CD4-positive, alpha-beta T cell treated with Interleukin-1 beta for 1 hour (primary cell): ENCODE measurements at places on chromosomes 11 and 22.

DNA sequence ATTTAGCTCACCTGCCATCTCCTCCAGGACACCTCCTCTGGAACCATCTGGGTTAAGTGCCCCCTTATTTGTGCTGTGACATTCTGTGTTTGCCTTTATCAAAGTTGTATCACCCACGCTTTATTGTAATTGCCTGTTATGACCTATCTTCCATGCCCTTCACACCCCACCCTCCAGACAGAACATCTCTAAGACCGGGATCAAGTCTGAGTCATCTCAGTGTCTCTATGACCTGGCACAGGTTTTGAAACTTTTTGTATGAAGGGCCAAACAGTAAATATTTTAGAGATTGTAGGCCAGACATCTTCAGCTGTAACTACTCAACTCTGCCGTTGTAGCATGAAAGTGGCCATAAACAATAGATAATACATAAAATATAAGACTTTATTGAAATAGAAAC is 161.8 kb downstream of the SPON1 start:
- DNase-seq, result no peak

GRCh38 chr11:98616098-98616655 is 404.6 kb upstream of the CNTN5 start:
- no peak for DNase-seq

- DNase-seq, result no peak
Observed at GRCh38 chr22:42814215-42814614, 42.9 kb downstream of the ARFGAP3 start.

DNA sequence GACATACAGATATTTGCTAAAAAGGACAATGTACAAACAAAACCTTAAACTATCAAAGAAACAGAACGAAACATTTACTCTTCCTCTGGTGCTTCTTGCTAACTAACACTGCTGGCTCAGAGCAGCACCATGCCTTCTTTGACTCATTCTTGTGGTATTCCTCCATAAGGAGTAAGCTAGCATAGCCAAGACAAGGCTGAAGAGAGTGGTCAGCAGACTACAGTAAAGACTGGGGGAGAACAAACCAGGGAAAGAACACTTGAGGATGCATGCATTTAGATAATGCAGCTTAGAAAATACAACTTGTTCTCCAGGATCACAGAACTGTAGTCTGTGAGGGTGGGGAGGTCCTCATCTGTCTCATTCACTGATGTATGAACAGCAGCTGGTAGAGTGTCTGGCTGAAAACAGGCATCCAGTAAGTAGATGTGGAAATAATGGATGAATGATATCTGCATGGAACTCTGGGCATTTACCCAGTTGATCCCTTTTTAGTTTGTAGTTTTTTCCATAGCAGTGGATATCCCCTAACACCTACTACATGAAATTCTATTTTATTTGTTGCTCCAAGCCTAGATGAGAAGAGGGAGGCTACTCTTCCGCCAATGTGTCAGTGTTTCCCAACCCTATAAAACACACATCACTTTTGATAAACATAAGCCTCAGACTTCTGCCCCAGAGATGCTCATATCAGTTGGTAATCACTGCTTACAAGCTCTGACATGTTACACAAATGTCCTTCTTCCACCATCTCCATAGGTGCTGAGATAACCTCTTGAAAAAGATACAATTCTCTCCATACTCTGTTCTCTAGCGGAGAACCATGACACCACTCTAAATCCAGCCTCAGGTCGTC is 7.3 kb downstream of the SNX19 start:
- DNase-seq, result no peak

DNA sequence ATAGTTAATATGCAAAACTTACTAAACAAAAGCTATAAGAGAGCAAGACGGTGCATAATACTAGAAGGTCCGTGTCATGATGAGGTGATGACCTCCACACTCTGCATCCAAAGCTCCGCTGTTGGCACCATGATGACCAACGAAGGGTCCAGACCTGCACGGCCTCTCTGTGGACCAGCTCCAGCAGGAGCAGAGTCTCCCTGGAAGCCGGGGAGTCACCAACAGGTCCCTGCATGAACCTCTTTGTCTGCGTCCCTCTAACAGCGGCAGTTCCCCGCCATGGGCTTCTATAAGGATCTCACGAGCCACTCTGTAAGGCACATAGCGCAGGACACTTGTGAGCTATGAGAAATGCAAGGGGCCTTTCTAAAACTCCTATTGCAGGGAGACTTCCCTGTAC is 517.3 kb downstream of the BRD1 start:
- DNase-seq, result no peak

- no peak for DNase-seq
Observed at GRCh38 chr22:47036936-47037485, 274.6 kb downstream of the TBC1D22A start.

DNA sequence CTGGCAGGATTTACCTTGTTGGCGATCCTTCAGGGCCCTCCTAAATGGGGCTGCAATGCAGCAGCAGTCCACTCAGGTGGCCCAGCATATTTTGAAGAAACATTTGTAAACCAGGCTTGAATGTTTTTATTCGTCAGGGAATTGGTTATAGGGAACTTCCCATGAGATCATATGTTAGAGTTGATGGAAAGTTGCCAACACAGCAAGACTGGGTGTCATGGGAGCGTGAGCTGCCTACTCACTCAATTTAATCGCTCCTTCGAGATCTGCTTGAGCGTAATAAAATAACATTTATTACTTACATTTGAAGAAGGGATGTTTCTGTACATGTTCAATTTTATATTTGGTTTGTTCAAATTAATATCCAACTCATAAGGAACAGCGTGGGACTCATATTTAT is 19.4 kb downstream of the OR2AT4 start:
- DNase-seq, result no peak

- DNase-seq, result no peak
Observed at GRCh38 chr11:12100841-12101242, 9.5 kb upstream of the MICAL2 start.

GRCh38 chr11:16526947-16527346 is 170.6 kb upstream of the SOX6 start:
- DNase-seq, result no peak

GRCh38 chr11:27740362-27741013 is 40.2 kb upstream of the BDNF start:
- no peak for DNase-seq

GRCh38 chr11:15333407-15333806 is 218.7 kb downstream of the INSC start:
- DNase-seq, result no peak

DNA sequence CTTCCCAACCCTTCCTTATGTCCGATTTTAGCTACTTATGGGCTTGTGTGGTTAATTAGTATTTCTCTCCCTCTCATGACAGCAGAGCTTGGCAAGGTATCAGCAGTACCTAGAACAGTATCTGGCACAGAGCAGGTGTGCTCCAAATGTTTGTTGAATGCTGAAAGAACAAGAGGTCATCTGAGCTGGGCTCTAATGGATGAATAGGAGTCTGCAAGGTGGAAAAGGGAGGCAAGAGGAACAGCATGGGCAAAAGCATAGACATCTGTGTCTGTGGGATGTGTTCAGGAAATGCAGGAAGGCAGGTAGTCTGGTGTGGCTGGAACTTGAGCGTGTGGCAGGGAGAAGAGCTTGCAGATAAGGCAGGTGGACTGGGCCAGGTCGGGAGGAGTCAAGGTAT is 19.0 kb downstream of the PRG3 start:
- DNase-seq, result no peak

- no peak for DNase-seq
Observed at GRCh38 chr11:74490941-74491340, 2.6 kb downstream of the LIPT2 start.

DNA sequence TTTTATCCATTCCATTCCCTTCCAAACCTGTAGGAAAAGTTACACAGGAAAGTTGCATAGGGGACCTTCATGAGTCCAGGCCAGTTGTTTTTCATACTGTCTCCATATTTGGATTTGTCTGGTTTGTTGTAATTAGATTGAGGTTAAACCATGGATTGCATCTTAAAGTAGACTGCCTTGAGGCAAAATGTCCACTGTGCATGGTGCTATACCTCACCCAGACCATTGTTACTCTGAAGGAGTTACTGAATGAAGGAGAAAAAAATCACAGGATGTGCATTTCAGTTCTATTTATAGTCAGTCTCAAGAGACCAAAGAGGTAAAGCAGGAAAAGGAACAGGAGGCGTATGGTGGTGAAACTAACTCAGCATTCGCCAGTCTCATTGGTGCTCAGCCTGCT is 29.6 kb upstream of the L3MBTL2 start:
- DNase-seq, result no peak

DNA sequence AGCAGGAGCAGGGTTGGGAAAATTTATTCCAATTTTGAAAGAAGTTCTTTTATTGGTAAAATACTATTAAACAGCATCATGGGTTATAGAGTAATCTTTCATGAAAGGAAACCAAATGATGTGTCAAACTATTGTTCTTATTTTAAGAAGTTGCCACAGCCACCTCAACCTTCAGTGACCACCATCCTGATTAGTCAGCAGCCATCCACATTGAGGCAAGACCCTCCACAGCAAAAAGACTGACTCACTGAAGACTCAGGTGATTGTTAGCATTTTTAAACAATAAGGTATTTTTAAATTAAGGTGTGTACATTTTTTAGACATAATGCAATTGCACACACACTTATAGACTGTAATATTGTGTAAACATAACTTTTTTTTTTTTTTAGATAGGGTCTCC is 3.7 kb upstream of the HEPHL1 start:
- no peak for DNase-seq

GRCh38 chr22:26122920-26123468 is 46.3 kb upstream of the SEZ6L start:
- no peak for DNase-seq

- no peak for DNase-seq
Observed at GRCh38 chr11:130774703-130775102, 141.6 kb downstream of the SNX19 start.

- no peak for DNase-seq
Observed at GRCh38 chr11:45577752-45578151, 87.7 kb downstream of the CHST1 start.

DNA sequence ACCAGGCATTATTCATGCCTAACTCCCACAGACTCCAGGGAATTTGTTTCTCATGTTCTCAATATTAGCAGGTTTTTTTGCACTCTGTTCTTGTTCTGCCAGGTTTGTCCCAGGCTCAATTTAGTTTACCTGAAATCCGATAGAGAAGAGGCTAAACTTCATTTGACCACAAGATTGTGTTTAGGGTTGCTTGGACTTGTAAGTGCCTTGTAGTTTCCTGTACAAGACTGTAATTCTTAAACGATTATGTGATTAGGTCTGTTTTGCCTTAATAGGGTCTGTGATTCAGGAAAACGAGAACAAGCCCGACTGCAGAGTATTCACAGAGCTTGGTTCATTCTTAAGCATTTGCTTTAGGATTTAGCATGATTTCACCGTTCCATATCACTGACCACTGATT is 1.8 kb downstream of the PRSS23 start:
- no peak for DNase-seq

DNA sequence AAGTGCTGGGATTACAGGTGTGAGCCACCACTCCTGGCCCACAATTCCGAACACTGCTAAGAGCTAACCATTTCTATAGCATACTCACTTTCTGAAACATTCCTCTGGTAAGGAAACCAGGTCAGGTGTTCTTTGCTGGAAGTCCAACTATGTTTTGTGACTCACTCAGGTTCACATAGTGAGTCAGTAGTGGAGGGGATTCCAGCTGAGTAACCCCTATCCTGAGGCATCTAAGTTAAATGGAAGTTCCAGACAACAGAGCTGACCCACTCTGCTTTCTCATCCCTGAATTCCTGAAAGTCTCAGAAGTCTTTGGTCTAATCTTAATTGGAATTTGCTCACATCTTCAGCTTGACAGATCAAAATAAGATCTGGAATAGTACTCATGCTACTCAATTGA is 3.0 kb upstream of the CHRNA10 start:
- no peak for DNase-seq

DNA sequence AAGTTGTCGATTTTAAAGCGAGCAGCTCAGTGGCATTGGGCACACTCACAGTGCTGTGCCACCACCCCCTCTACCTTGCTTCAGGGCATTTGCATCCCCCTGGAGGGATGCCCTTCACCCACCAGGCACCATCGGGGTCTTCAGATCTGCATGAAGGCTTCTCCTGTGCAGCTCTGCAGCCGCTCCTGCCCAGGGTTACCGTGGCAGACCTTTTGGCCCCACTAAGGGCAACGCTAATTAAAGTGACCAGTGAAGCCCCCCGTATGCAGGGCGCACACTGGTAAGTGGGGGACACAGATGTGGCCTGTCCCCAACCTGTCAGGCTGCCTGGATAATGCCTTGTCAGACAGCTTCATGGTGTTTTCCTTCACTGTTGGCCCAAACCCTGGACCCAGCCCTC is 1117.7 kb downstream of the BRD1 start:
- no peak for DNase-seq

DNA sequence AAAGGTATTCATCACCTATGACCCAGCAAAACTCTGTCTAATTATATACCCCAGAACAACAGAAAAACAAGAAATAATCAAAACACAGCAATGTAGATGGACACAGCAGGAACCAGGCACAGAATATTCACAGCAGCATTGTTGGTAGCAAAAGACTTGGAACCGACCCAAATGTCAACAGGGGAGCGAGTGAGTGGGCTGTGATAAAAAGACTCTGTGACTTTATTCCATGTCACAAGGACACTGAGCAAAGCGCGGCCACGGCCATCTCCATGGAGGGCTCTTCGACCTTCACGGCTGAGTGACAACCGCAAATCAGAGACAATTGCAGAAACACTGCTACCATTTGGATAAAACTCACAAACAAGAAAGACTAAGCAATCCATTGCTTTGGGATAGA is 1373.1 kb downstream of the TBC1D22A start:
- no peak for DNase-seq

DNA sequence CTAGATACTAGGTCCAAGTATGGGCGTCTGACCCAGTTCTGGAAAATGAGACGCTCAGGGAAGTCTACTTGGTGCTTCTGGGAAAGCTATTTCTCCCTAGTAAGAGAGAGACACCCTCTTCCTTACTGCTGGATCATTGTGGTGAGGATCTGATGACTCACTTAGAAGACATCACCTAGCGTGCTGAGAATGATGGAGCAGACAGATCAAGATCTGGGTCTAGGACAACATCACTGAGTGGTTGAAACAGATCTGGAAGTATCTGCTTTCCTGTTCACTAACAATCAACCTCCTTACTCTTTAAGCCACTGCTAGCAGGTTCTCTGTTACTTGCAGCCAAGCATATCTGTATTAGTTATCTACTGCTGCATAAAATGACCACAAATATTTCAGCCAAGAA is 38.3 kb upstream of the HMGXB4 start:
- no peak for DNase-seq

GRCh38 chr11:120112174-120112796 is 25.6 kb downstream of the TRIM29 start:
- no peak for DNase-seq

DNA sequence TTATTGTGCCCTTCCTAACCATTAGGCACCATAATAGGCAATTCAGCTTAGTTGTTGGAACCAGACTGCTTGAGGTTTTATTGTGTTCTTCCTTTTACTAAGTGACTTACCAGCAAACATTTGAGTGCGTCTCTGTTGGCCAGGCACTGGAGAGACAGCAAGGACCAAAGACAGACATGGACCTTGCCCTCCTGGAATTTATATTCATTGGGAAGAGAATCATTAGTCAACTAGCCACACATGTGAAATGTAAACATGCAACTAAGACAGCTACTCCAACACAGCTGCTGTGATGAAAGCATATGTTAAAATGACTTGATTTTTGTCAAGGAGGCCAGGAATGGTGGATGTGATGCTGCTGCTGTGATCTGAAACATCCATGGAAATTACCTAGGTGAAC is 106.4 kb downstream of the TRAF6 start:
- no peak for DNase-seq
